ENCODE measurements at places on chromosomes 3 and 15.

- DNase-seq = no peak
Measured at GRCh38 chr3:64685331-64685799, 2.4 kb downstream of the ADAMTS9 start.

DNA sequence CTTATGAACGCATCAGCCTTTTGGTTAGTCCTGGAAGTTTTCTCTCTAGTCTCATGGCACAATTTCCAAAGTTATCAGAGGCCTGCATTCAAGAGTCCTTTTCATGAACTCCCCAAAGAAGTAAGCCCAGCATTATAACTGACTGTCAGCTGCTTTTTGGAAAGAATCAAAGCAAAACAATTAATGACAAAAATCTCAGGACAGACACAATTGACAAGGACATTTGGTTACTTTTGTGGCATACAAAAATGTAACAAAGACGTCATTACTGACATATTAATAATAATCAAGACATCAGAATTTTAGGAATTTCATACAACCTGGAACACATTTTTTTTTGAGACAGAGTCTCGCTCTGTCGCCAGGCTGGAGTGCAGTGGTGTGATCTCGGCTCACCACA is 21.2 kb downstream of the KATNBL1 start:
- no peak for DNase-seq

- DNase-seq = peak; percentile 85
Measured at GRCh38 chr3:32467333-32468070, 35.1 kb downstream of the CMTM6 start.

DNA sequence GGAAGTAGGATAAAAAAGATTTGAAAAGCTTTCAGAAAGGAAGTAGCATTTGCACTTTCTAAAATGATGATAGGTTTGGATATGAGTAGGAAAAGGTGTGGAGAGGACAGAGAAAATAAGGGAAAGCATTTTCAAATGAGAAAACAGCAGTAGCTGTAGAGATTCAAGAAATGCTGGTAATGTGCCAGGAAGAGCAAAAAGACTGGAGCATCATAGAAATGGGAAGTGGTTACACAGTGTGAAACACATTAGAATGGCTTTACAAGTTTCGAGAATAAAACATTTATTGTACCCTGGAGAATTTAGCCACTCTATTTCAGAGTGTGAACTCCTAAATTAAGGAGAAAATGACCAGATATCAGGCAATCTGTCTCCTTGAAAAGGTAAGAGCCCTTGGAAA is 108.3 kb upstream of the CHL1 start:
- DNase-seq = no peak

DNA sequence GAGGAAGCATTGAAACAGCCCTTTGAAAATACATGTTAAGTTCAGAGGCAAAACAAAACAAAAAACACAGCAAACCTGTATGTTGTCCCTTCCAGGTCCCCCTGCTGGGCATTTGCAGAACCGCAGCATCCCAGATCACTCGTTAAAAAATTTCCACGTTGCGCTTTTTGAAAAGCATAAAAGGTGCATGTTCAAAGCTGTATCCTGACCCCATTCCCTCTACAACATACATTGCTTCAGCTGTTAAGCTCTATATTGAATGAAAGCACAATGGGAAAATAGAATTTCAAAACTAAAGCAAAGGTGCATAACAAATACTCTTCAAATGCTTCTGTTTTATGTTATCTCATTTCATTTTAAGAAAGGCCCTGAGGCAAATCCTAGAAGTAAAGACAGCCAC is 328.3 kb downstream of the THSD4 start:
- DNase-seq = peak; percentile 53

DNA sequence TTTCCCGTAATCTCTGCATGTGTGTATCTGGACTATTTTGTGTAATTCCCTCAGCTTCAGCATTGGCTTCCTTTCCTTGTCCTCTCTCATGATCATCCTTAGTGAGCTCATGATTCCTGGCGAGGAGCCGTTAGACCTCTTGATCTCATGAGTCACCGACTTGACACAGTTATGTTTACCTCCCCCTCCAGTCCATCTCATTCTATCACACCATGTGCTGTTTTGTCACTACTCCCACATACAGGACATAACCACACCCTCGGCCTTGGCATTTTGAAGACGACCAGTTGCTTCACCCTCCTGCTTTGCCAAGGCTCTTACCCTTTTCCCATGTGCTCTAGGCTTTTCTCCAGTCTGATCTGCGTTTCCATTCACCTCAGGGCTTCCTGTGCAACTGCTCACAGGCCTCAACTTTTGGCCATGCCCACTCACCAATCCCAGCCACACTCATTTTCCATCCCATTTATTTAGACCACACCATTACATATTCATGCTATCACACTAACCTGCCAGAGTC is 41.5 kb downstream of the CP start:
- peak; percentile 86 for DNase-seq

GRCh38 chr3:127746400-127747057 is 73.8 kb downstream of the ABTB1 start:
- no peak for DNase-seq

DNA sequence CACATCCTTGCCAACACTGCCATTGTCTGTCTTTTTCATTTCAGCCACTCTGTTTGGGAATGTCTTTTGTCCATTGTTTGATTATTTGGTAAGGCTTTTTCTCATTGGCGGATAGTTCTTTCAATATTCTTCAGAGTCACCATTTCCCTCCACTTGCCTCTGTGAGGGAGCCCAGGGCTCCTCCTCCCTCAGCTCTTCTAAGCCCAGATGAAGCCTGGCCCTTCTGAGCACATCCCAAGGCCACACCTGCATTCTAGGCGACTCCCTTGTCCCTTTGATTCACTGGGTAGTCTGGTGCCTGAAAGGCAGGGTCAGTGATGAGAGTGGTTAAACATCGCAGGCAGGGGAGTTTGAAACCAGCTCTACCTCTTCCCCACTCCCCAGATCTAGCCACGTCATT is 12.4 kb upstream of the LTF start:
- DNase-seq = no peak

DNA sequence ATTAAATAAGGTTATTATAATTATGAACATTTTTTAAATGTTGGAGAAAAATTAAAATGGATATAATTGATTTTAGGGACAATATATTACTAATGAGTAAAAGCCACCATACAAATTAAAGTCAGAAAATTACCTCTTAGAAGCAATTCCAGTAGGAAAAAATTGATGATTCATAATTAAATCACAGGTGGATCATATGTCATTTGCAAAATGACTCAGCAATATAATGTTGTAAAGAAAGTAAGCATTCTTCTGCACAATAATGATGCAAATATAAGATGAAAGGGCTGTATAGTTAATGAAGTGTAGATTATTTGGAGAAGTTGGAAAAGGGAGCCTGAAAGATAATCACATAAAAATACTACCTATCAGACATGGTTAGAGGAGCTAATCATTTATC is 25.8 kb downstream of the ZPLD1 start:
- no peak for DNase-seq

- no peak for DNase-seq
Measured at GRCh38 chr15:40870716-40871115, 3.3 kb downstream of the RHOV start.

- no peak for DNase-seq
Measured at GRCh38 chr3:182487143-182487542, 306.2 kb upstream of the ATP11B start.

DNA sequence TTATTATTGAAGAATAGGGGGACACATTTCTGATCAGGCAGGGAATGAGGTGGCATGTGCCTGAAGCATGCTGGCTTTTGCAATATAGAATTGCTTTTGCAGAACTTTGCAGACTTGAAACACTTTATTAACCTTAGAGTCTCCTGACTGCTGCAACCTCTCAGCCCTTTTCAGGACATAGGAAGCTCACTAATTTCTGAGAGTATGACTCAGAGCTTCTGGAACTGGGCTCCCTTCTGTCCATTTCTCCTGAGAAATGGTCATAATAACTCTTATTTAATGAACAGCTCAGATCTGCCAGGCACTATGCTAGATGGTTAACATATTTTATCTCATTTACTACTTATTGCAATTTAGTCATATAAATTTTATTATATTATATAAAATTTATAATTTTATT is 38.6 kb upstream of the DGKG start:
- peak; percentile 64 for DNase-seq

- DNase-seq = no peak
Measured at GRCh38 chr15:73941871-73942635, 15.8 kb downstream of the LOXL1 start.

- peak; percentile 71 for DNase-seq
Measured at GRCh38 chr3:42032693-42033349, 58.3 kb upstream of the TRAK1 start.

GRCh38 chr15:95911570-95912279 is 418.8 kb upstream of the NR2F2 start:
- no peak for DNase-seq

- DNase-seq = no peak
Measured at GRCh38 chr3:66073464-66074141, 34.9 kb upstream of the MAGI1 start.
